ENCODE measurements at places on chromosomes 5 and 9.

DNA sequence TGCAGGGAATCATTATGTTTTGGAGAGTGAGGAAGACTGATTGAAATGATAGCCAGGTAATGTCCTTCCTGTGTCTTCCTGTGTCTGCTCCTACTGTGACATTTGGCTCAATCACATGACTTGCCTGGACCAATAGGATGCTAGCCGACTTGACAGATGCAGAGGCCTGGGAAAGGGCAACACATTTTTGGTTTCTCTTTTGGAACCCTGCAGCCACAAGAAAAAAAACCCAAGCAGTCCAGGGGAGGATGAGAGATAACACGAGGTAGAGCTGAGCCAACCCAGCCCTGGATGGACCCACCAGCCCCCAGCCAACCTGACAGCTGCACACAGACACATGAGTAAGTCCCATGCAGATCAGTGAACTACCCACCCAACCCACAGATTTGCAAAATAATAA lies 256.1 kb upstream of the SMARCA2 start:
- DNase-seq: no peak

DNA sequence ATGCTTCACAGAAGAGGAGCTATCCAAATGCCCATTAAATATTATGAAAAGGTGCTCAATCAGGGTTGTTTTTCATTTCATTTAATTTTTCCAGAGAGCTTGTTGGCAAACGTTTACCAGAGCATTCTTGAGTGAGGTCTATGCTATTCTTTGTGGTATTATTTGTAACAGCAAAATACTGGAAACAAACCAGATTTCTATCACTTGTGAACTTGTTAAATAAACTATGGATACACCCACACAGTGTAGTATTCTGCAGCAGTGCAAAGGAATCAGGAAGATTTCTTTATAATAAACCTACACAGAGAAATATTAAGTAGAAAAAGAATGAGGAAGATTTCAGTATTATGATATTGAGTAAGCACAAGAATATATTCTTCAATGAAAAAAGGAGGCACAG lies 15.0 kb upstream of the SLC1A1 start:
- no peak for DNase-seq

- no peak for DNase-seq
Observed at GRCh38 chr5:57311251-57311650, 137.4 kb downstream of the GPBP1 start.

- DNase-seq: no peak
Observed at GRCh38 chr9:12614488-12614887, 78.7 kb upstream of the TYRP1 start.

GRCh38 chr5:179373101-179373934 lies 28.1 kb upstream of the ADAMTS2 start:
- DNase-seq: no peak

- peak; percentile 45 for DNase-seq
Observed at GRCh38 chr9:98790842-98791607, 5.3 kb downstream of the ANKS6 start.

DNA sequence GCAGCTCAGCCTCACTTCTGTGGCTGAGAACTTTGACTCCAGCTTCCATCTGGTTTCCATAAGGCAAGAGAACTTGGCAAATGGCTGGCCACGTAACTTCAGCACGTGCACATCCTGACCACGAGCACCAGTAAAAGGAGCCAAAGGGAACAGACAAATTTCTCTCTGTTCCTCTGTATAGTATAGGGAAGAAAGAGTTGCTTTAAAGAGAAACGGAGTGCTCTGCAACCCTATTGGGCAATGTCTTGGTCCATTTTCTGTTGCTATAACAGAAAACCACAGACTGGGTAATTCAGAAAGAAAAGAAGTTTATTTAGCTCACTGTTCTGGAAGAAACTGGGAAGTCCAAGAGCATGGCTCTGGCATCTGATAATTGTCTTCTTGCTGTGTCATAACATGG lies 558.7 kb downstream of the ACTL7B start:
- DNase-seq: no peak

DNA sequence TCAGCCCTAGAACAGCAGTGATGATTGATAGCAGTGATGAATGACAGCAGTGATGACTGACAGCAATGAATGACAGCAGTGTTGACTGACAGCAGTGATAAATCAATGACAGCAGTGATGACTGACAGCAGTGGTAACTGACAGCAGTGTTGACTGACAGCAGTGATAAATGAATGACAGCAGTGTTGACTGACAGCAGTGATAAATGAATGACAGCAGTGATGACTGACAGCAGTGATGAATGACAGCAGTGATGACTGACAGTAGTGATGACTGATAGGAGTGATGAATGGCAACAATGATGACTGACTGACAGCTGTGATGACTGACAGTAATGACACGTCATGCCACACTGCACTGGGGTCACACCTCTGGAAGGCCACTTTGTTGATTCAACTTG lies 106.8 kb downstream of the ENTREP1 start:
- no peak for DNase-seq

- DNase-seq: no peak
Observed at GRCh38 chr5:106094204-106094607, 1576.5 kb downstream of the EFNA5 start.

DNA sequence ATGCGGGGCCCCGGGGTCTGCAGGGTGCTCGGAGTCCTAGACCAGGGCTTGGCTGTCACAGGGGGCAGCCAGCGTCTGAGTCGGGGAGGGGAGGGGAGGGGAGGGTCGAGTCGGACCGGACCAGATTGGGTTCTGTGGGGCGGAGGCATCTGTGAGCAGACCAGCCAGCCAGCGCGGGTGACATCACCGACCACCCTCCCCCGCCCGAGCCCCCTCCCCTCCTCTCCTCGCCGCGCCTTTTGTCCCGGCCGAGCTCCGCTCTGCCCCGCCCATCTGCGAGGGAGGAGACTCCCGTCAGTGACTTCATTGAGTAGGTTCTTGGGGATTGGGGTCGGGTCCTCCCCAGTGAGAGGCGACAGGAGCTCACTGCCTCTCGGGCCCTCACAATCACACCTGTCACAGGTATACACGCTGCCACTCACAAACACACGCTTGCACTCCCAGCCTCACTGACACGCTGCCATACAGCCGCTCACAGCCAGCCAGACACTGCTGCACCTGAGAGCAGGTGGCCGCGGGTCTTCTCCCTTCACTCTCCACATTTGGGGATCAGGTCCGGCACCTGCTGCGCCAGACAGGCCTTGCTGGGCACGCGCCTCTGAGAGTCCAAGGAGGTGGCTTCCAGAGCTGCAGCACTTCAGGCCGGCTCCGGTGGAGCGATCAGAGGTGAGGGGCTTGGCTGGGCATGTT lies 546 bp downstream of the DNAJB5 start:
- DNase-seq: peak; percentile 20

- DNase-seq: no peak
Observed at GRCh38 chr5:53091289-53091688, 18.3 kb downstream of the MOCS2 start.

GRCh38 chr5:102286476-102286875 lies 9.6 kb downstream of the SLCO4C1 start:
- no peak for DNase-seq

GRCh38 chr5:68415177-68416085 lies 199.9 kb downstream of the PIK3R1 start:
- DNase-seq: no peak

DNA sequence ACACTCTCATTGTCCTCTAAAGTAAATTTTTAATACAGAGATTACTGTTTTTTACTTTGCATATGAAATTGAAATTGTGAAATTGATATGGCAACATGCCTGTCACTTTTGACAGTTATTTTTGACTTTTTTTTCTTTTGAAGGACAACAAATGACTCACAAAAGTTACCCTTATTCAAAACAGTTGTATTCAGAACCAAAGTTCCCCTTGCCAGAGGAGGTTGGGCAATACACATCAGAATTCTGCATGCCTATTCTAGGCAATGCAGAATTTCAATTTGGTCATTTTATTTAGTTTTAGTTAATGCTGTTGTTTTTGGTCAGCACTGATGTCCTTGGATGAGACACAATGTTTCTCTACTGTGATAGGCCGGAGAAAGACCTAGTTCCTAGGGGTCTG lies 299.1 kb upstream of the PRR16 start:
- no peak for DNase-seq

DNA sequence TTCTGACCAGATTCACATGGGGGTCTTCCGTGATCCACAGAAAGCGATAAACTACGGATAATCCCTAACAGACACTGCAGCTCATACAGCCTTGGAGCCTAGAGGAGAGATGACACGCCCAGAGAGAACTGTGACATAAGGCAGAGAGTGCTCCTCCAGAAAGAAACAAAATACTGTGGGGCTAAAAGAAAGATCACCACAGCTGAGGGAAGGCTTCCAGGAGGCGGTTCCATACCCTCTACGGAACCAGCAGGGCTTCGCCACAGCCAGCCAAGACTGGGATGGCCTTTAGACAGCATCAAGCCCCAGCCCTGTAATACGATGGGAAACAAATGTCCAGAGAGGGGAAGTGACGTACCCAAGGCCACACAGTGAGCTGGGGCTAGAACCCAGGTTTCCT lies 19.3 kb downstream of the GPX3 start:
- DNase-seq: no peak

DNA sequence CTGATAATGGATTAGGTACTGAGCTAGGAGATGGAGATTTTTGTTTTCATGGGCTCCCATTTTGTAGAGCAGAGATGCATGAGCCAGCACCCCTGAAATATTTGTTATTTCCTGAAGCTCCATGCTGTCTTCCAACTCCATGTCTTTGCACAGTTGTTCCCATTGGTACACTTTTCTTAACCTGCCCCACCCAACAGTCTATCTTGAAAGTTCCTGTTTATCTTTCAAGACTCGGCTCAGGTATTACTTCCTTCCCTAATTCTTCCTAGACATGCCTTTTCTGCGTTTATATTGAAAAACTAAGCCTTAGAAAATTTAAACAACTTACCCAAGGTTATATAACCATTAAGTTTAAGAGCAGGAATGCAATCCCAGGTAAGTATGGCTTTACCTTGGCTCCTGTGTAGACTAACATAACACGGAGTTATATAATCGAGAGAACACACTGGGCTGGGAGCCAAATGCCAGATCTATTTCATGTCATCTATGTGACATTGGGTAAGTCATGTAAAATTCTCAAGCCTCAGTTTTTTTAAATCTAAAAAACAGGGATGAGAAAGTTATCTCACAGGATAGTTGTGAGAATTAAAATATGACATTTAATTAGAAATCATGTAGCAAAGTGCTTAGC lies 67.4 kb downstream of the LIX1 start:
- no peak for DNase-seq

DNA sequence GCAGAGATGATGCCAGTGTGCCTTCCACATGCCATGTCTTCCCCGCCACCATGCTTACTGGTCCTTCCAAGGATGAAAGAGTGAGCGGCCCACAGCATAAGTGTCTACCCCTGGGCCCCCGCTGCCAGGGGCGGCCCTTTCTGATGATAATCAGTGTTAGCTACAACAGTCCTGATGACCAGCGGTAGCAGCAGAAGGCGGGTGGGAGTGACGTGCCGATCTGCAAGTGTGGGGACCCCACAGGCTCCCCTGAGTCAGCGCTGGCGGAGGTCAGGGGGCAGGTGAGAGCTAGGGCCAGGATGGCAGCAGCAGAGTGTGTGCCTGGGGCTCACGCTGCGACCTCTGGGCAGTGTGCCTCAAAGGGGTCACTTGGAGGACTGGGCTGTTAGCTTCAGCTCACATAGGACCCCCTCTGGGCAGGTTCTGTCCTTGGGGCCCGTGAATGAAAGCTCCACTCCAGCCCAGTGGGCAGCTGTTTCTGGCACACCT lies 80.4 kb downstream of the HMCN2 start:
- no peak for DNase-seq
